ENCODE measurements at places on chromosomes 1 and 21. TPM values are rescaled to one million over a fixed set of nuclear protein-coding genes. Genes with fewer than 3 reads are reported as not detected.

GRCh38 chr1:6098303-6099215 is 52.9 kb downstream of the KCNAB2 start:
- no peak for DNase-seq
- H3K27ac ChIP-seq, result no peak overlapping the region
- no peaks in the 10 kb centered on the region for H3K4me1 ChIP-seq
- H3K4me3 ChIP-seq, result no peak overlapping the region
- H3K27me3 ChIP-seq, result no peaks in the 10 kb centered on the region
- peaks cover 51% of the 10 kb centered on the region for H3K36me3 ChIP-seq

DNA sequence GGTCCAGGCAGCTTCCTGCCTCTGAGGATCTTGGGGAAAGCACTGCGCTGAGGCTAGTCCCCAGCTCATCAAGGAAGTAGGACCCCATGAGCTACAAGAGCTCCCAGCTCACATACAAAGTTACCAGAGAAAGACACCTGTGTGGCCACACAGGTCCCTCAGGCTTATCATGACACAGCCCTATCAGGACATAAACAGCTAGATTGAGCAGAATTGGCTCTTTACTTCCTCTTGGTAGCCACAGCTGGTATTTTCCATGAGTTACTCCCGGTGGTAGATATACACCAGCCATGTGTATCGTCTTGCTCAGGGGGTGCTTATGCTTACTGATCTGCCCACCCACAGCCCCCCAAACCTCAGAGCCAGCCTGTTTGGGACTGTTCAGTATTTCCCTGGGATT is 1.2 kb downstream of the LENEP start:
- H3K27ac ChIP-seq, result no peak overlapping the region
- DNase-seq, result no peak
- H3K27me3 ChIP-seq, result no peaks in the 10 kb centered on the region

SPRR2G gene
- total RNA-seq, result not detected

DNA sequence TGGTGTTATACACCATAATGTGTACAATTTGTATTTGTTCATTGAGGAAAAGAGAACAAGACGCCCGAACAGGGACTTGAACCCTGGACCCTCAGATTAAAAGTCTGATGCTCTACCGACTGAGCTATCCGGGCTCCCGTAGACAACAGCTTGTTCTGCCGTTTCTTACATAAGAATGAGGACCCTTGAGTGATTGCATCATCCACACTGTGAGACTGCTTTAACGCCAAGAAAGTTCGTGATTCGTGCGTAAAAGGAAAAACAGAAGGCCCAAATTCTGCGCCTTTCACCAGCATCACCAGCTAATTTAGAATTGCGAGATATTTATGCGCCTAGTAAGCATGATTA is 9.3 kb upstream of the MDM4 start:
- peak overlapping the region; percentile 100 for H3K27ac ChIP-seq
- no peaks in the 10 kb centered on the region for H3K36me3 ChIP-seq
- H3K27me3 ChIP-seq, result no peaks in the 10 kb centered on the region
- peaks cover 13% of the 10 kb centered on the region for H3K4me1 ChIP-seq
- H3K4me3 ChIP-seq, result peak overlapping the region; percentile 90

DNA sequence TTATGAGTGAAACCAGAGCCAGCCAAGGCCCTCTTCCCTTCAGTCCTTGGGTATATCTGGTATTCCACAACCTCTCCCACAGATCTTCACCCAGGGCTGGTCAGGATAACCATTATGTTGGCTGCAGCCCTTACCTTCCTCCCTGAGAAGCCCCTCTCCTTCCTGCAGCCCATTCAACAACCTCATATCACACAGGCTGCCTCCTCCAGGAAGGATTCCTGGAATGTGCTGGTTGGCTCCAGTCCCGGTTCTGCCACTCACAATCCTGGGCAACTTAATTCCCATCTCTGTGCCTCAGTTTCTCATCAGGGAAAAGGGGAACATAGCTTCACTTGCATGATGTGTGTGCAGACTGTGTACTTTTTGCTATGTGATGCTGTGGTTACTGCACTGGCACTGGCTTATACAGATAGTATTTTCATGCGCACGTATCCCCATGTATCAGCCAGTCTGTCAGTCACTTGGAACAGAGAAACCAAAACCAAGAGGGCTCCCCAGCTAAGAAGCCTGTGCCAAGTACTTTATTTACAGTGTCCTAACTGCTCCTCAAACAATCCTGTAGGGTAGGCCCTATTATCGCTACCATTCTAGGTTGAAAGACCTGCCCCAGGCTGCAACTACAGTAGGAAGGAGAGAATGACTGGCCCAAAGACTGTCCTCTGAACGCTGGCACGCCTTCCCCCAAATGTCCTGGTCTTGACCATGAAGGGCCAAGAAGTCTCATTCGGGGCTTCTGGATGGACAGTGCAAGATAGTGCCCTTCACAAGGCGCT is 39.9 kb upstream of the PPP1R15B start:
- no peak for DNase-seq
- no peak overlapping the region for H3K27ac ChIP-seq
- H3K27me3 ChIP-seq, result no peaks in the 10 kb centered on the region
- H3K36me3 ChIP-seq, result peaks cover 10% of the 10 kb centered on the region
- H3K4me3 ChIP-seq, result no peak overlapping the region

- H3K27me3 ChIP-seq, result no peaks in the 10 kb centered on the region
- no peak overlapping the region for H3K27ac ChIP-seq
- DNase-seq, result no peak
These were observed 48.0 kb downstream of the DNAI4 start for GRCh38 chr1:66876664-66877063.

FNBP1L gene
- 0.84 TPM for total RNA-seq

RIPK4 gene
- not detected for total RNA-seq

Data from natural killer cell (primary cell).